Fibroblast of the conjunctiva (primary cell): ENCODE measurements at places on chromosomes 3 and 15.

GRCh38 chr3:5428607-5429516 lies 241.4 kb downstream of the EDEM1 start:
- no peak for DNase-seq

DNA sequence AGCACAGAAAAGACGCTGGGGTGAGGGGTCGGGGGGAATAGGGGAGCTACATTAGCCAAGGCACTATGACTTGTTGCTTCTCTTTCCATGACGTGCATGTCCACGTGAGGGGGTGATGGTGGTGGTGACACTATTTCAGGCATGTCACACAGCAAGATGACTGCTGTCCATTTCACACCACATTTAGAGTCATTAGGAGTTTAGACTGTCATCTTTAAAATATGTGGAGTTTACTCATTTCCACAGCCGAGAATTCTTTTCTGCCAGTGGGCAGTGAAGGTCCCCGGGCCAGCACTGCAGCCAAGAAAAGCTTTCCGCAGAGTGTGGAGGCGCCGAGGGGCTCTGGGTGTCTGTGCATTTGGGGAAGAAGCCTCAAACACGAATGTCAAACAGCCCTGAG lies 954 bp upstream of the DGKG start:
- DNase-seq = no peak

- no peak for DNase-seq
These were observed 220.3 kb downstream of the SOX2 start for GRCh38 chr3:181932039-181932438.

- DNase-seq = no peak
These were observed 101.2 kb downstream of the CHST2 start for GRCh38 chr3:143220741-143221140.

DNA sequence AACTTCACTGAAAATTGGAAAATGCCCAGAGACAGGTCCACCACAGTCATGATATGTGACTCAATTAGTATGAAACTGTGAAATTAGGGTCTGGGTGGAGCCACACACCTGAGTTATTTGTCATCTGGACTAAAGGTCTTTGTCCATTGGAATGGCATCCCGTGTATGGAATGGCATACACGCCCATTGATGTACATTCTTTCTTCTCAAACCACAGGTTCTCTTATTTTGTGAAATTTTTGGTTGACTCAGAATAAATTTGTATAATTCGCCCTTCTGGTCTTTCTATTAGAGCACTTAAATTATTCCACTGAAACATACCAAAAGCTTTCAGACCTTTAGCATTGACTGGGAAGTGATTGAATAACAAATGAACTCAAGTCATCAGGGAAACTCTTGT lies 66.8 kb upstream of the UBE2E1 start:
- no peak for DNase-seq

- peak; percentile 87 for DNase-seq
These were observed 160.1 kb upstream of the CCDC54 start for GRCh38 chr3:107217172-107217571.

DNA sequence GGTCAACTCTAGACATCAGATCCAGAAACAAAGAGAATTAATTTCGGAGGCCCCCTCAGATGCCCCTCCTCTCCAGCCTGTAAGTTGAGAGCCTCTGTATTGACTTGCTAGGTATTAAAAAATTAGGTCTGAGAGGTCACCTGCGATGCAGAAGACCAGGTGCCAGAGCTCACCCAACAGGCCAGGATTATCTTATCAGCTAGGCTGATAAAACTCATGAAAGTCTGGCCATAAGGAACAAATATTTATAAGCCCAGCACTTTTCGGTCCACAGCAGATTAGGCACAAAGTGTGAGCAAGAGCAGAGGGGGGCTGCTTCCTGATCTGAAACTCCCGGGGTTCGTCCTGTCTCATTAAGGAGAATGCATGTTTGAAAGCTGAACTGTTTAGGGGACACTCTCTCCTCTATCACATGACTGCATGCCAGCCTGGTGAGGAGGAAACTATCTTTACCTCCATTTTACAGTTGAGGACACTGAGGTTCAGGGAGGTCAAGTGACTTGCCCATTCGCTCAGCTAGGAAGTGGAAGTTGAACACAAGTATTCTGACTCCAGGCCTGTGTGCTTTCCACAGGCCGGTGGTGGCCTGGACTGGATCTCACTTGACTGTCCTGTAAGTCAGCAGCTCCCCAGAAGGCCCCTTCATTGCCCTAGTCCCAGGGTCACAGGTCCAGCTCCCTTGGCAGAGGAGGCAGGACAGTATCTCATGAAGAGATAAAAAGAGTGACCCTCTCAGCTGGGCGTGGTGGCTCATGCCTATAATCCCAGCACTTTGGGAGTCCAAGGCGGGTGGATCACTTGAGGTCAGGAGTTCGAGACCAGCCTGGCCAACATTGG lies 39.6 kb upstream of the MAGEF1 start:
- no peak for DNase-seq

GRCh38 chr15:100861511-100861991 lies 18.1 kb upstream of the ALDH1A3 start:
- DNase-seq = no peak

GRCh38 chr15:92151741-92152140 lies 241.9 kb upstream of the ST8SIA2 start:
- no peak for DNase-seq

DNA sequence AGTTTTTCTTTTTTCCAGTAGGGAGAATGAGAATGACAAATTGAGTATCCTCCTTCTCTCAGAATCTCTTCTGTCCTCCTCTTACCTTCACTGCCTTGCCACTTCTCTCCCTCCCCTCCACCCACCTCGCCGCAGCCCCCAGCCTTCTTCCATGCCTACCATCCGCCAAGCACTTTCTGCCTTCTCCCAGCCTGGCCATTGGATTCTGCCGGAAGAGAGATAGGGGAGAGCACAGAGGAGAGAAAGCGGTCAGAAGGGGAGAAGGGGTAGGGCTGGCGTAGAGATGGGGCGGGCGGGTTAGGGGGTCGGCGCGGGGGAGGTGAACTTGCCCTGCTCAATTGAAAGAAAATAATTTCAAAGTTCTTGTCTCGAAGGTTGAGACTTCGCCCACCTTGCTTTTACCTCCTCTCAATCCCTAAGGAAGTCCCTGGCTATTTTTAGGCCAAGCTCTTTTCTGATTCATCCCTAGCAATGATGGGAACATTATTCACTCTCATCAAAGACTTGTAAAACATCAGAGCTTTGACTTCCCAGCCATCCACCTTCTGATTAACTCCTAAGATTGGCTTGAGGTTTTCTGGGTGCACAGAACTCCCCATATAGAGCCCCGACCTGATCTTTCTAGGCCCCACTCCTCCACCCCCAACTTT lies 811 bp downstream of the C3orf52 start:
- no peak for DNase-seq

GRCh38 chr3:64271631-64272030 lies 46.4 kb upstream of the PRICKLE2 start:
- no peak for DNase-seq

GRCh38 chr3:8464668-8465067 lies 37.0 kb upstream of the LMCD1 start:
- no peak for DNase-seq

- no peak for DNase-seq
These were observed 453.6 kb upstream of the THBS1 start for GRCh38 chr15:39127151-39127790.

DNA sequence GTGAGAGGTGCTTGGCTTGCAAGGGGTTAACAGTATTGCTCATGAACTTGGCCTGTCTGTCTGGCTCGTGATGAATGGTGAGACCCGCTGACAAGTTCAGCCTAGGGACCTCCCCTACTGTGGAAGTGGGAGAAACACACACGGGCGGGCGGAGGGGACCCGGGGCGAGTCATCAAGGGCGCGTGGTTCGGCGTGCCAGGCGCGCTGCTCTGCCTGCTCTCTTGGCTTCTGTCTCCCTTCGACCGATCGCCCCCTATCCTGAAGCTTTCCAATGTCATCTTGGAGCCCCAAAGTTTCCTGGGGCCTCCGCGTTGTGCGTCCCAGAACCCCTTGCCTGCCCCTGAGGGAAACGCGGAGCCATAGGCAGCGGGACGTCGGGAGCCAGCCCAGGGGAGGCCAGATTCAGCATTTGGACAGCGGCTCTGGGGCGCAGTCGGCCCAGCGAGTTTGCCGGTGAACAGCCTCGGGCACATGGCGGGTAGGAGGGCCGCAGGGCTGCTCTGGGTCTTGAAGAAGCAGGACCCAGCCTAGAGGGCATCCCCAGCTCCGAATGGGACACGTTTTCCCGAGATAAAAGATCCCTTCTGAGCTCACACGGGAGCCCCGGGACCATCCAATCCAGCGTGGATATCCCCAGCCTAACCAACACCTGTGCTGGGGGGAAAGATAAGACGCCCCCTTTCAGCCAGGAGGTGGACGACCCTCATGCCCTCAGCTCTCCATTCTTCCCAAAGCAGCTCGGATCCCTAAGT lies 27.0 kb upstream of the POLG start:
- peak; percentile 18 for DNase-seq

- no peak for DNase-seq
These were observed 313.2 kb upstream of the MME start for GRCh38 chr3:154766765-154767503.

GRCh38 chr15:66408254-66408653 lies 21.5 kb downstream of the MAP2K1 start:
- DNase-seq = no peak

- no peak for DNase-seq
These were observed 4.3 kb upstream of the SLCO3A1 start for GRCh38 chr15:91849180-91849579.

DNA sequence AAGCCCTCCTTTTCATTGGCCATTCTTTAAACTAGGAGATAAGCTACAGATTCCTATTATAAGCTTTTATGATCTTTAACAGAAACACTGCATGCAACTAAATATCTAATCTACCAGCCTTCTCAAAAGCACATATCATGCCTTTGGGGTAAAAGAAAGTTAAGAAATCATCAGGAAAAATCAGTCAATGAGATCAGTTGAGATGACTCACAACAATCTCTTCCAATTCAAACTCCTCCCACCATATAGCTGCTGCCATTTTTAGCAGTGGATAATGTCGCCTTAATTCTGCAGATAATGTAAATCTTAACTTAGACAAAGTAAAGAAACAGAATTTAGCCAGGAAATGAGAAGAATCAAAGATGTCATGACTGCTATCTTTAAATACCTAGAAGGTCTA lies 135.2 kb upstream of the BCL6 start:
- no peak for DNase-seq

- DNase-seq = no peak
These were observed 41.4 kb downstream of the ACSBG1 start for GRCh38 chr15:78192826-78193594.

DNA sequence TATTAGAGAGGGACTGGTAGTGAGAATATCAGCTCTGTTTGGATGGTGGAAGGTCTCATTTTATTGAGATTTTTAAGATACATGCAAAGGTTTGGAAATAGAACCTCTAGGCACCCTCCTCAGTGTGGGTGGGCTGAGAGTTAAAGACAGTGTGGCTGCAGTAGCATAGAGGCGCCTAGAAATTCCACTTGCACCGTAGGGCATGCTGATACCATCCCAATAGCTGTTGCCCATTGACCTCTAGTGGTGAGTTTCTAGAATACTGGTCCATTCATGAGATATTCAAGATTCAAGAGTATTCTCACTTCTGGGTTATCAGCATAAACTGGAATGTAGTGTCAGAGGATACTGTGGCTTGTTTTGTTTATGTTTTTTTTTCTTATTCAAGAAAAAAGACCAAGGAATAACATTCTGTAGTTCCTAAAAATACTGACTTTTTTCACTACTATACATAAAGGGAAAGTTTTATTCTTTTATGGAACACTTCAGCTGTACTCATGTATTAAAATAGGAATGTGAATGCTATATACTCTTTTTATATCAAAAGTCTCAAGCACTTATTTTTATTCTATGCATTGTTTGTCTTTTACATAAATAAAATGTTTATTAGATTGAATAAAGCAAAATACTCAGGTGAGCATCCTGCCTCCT lies 87.2 kb downstream of the TGFBR2 start:
- peak; percentile 71 for DNase-seq

GRCh38 chr3:105511031-105511430 lies 144.3 kb downstream of the ALCAM start:
- DNase-seq = no peak

DNA sequence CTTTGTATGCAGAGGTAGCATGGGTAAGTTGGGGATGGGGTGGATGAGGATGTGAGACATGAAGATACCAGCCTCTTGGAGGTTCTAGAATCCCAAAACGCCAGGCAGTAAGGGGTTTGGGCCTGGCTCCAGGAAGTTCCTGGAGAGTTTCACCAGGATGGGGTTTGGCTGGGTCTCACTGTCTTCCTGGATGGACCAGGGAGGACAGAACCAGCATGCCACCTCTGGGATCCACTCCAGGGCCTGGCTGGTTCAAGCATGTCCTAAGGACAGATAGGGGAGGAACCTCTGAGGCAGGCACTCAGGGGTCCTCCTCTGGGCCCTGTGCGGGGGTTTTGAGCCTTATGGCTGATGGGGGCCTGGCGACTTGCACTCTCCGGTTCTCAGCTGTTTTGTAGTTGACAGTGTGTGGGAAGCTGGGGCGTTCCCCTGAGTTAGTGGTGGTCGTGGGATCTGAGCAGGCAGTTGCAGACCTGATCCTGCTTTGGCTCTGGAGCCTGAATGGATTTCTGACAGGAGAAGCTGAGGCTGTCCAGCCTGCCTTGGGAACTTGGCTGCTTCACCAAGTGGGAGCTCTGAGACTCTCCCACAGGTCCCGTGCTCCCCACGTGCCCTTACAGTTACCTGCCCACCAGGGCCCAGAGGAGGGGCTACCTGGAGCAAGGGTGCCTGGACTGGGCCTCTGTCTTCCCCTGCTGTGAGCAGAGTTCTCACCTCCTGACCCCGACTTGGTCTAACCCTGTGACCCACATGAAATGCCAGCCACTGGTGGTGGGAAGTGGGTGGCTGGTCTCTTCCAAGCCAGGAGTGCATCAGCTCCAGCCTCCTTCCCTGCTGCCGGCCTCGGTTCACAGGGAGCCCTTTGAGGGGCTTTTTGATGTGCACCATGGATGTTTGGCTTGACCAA lies 128.4 kb downstream of the EEFSEC start:
- DNase-seq = no peak

GRCh38 chr15:22851513-22851912 lies 13.0 kb downstream of the NIPA2 start:
- no peak for DNase-seq

GRCh38 chr3:111517801-111518200 lies 24.2 kb upstream of the CD96 start:
- DNase-seq = no peak

- no peak for DNase-seq
These were observed 64.6 kb upstream of the PRR23C start for GRCh38 chr3:139109271-139109670.

DNA sequence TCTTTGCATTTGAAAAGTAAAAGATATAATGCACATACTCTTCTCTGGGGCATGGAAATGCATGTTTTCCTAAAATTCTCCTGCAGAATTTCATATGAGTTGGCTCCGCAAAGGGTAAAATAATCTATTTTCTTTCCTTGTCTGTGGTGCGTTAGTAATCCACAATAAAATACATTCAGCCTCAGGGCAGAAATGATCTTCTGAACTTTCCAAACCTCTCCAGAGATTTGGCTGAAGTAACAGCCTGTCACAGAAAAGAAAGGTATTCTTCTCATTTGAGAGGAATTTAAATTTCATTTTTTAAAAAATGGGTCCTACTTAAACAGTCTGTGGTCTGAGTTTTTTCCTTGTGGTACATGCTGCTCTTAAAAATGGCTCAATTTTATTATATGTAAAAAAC lies 182.7 kb upstream of the DCBLD2 start:
- DNase-seq = no peak
